ENCODE measurements at places on chromosomes 12 and 14.

DNA sequence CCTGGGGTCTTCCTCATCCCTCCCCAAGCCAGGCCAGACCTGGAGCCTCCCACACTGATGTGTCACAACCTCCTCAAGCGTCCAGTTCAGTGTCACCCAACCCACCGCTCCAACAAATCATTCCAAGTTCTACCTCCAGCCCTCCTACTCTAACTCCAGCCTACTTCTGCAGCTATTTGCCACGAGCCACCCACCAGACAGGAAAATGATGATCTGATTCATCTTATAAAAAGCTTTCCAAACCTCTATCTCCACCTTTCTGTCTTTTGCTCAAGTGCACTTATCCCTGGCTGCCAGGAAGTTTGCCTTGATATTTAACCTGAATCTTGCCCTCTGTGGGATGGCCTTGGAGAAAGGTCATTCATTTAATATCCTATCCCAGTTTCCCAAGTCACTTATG lies 30.2 kb downstream of the SMUG1 start:
- DNase-seq = no peak

- no peak for DNase-seq
Observed at GRCh38 chr14:75437201-75438143, 9.7 kb downstream of the JDP2 start.

- no peak for DNase-seq
Observed at GRCh38 chr14:52079239-52079959, 10.5 kb upstream of the NID2 start.

- no peak for DNase-seq
Observed at GRCh38 chr12:29769162-29769858, 14.4 kb downstream of the TMTC1 start.

DNA sequence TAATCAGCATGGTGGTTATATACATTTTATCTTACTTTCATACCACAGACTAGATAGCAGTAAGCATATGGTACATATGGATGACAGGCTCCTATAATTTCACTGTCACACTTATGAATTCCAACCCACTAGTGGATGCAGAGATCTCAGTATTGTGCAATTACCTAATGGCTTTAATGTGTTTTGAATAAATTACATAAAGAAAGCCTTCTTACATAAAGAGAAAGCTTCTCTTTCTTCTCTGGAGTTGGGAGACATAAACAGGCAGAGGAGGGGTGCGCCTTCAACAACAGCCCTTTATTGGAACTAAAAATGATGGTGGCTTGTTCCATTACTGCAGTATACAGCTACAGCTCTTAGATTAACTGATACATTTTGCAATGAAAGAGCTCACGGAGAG lies 52.6 kb downstream of the SAV1 start:
- DNase-seq = no peak

DNA sequence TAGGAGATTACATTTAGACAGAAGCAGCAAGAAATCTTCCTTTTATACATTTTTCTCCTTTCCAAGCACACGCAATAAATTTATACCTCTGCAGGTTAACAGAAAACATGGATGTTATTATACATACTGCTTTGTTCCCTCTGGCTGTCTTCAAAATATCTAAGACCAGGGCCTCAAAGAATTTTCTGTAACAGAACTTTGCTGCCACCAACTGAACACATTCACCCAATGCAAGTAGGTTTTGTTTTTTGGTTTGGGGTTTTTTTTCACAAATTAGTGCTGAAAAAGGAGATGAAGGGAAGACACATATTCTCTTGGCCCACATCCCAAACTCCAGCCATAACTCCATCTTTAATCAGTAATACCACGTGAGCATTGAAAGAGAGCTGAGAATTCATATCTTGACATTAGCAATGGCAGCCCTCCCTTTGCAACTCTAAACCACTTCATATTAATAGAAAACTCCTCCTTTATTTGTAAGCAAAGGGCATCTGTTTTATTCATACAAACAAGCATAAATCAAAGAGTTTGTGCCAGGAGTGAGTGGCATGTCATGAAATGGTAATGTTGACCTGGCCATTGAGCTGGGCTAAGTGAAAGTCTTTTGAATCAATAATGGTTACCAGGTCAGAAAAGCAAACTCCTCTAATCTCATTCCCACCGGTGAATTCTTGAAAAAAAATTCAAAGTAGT lies 150.8 kb upstream of the FSCB start:
- no peak for DNase-seq

- no peak for DNase-seq
Observed at GRCh38 chr12:117738233-117738632, 230.6 kb downstream of the KSR2 start.

- DNase-seq = no peak
Observed at GRCh38 chr12:70985850-70986249, 65.3 kb upstream of the PTPRR start.

DNA sequence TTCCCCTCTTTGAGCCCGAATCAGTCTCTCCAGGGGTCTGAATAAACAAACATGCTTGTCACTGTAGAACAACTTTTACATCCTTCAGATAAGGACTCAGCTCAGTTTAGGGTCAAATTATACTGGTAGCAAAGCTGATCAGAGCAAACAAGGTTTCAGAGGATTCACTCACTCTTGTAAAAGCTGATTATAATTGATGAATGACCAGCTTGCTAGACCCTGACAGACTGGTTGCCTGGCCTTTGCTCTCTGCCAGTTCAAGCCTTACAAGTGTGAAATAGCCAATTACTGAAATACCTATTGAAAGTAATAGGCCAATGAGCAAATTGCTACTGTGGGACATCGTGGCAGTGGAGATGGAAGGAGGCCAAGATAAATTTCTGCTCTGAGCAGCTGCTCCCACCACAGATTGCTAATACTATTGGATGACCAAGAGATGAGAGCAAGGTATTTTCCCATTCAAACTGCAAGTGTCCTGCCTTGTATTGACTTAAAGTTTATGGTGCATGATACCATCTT lies 177.6 kb downstream of the PDZRN4 start:
- DNase-seq = no peak

All from mesenteric fat pad (tissue), 1 donor.